ENCODE measurements at places on chromosomes 1 and 21. TPM values are rescaled to one million over a fixed set of nuclear protein-coding genes. Genes with fewer than 3 reads are reported as not detected.

GSTM4 gene
- 42.6 TPM for total RNA-seq

F13B gene
- not detected for total RNA-seq

SLFNL1 gene
- 1.6 TPM for total RNA-seq

C1orf94 gene
- total RNA-seq: not detected

MROH9 gene
- not detected for total RNA-seq

GABPB2 gene
- total RNA-seq: 15.7 TPM

PKLR gene
- 0.22 TPM for total RNA-seq
